ENCODE measurements at places on chromosomes 1 and 21. TPM values are rescaled to one million over a fixed set of nuclear protein-coding genes. Genes with fewer than 3 reads are reported as not detected.

The GJA8 gene
- total RNA-seq, result not detected

The SRSF11 gene
- 116 TPM for total RNA-seq

The CA6 gene
- not detected for total RNA-seq

DNA sequence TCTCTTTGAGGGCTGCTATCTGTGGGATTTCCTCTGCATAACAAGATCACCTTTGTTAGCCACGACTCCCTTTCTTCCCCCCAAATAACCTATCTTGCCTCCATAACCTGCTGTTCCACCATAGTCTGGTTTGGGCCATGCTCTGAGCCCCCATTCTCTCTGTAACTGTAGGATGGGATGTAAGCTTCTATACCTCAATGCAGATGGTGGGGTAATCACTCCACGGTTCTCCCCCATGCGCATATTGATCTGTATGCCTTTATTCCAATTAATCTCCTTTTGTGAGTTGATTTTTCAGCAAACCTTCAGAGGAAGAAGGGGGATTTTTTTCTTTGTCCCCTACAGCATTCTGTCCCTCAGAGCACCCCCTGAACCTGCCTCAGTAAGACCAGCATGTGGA, 170.1 kb upstream of the IRF2BP2 start:
- DNase-seq, result no peak
- no peak overlapping the region for H3K4me3 ChIP-seq
- peaks cover 15% of the 10 kb centered on the region for H3K4me1 ChIP-seq
- no peaks in the 10 kb centered on the region for H3K36me3 ChIP-seq
- no peak overlapping the region for H3K27ac ChIP-seq
- no peaks in the 10 kb centered on the region for H3K27me3 ChIP-seq

DNA sequence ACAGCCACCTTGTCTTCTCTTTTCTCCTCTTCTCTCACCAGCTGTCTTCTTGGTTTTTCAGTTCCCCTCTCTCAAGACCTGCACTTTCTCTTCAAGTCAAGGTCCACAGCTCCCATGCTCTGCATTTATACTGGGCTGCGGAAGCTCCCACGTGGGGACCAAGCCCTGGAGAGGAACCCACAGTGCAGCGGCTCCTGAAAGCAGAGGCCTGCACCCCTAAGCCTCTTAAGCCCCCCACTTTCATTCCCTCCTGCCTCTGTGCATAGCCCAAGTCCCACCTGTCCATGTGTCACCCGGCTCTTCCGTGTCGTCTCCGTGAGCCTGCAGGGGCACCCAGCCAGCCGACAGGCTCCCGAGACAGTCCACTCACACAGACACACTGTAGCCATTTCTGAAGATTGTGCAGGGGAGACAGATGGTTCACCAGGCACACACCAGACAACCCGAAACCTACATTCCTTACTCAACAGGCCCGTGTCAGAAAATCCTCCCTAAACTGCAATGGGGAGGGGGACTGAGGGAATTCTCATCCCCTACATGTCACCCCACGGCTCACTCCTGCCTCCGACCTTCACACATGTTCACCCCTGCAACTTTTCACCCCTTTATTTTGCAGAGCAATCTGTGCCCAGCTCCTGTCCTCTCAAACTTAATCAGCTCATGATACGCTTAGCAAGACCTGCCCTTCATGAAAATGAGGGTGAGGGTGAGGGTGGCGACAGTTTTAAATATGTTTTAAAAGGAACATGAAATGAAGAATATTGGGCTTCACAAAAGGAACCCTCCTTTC, 6.3 kb downstream of the MX2 start:
- no peak for DNase-seq
- no peak overlapping the region for H3K4me3 ChIP-seq
- H3K27ac ChIP-seq, result peak overlapping the region; percentile 85
- peaks cover 33% of the 10 kb centered on the region for H3K4me1 ChIP-seq
- no peaks in the 10 kb centered on the region for H3K27me3 ChIP-seq
- no peaks in the 10 kb centered on the region for H3K36me3 ChIP-seq

The IQCC gene
- 3.5 TPM for total RNA-seq

The SLC6A17 gene
- not detected for total RNA-seq

Data from Caco-2 (cell line).